Kasumi-1 (cell line): ENCODE measurements at places on chromosomes 6 and 20.
A peak's percentile ranks its signal among the peaks of the same experiment; 100 is the strongest.

- DNase-seq = no peak
These were observed 62.3 kb downstream of the TRMT11 start for GRCh38 chr6:126048635-126049034.

DNA sequence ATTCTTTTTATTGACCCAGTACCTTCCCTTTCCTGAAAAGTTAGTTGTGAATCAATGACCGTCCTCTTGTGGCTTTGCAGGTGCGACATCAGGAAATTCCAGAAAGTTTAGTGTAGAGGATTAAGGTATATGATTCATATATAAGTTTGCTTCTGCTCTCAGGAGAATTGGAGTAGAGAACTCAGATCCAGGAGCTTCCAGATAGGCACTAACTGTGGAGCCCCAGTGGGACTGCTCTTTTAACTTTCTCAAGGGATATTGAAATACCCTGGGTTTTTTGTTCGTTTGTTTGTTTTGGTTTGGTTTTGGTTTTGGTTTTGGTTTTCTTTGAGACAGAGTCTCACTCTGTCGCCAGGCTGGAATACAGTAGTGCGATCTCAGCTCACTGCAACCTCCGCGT lies 9.5 kb downstream of the TAAR2 start:
- DNase-seq = no peak

GRCh38 chr6:169188051-169188470 lies 65.6 kb downstream of the THBS2 start:
- DNase-seq = no peak

- DNase-seq = peak; percentile 81
These were observed 9.5 kb upstream of the PAQR8 start for GRCh38 chr6:52352239-52353018.

DNA sequence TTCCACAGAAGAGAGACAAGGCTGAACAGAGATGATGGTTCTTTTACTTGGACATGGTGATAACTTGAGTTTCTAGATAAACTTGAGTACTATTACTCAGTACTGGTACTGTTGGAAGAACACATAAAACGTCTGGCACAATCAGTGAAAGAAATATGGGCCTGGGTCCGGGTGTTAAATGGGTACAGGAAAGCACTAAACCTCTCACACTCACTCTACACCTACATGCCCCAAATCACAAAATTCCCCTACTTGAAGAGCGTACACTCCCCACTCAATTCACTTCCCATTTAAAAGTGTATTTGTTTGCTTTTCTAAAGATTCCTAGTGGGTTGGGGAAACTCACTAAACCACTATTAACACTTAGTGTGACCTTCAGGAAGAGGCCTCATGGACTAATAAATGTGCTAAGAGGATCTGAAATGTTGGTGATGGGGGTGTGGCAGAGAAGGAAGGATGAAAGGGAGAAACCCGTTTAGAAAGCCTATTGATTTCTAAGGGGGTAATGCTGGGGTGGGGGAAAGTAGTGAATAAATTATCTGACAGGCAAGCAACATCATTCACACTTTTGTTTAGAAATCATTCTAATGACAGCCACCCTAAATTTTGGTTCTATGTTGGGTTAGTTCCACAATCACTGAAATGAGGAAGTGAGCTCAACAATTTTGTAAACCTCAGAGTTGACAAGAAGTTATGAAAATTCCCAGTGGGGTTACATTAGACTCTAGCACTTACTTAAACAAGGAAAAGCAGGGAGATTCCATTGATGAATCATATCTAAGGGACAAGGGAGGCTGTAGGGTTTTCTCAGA lies 222.6 kb upstream of the MARCKS start:
- peak; percentile 38 for DNase-seq

DNA sequence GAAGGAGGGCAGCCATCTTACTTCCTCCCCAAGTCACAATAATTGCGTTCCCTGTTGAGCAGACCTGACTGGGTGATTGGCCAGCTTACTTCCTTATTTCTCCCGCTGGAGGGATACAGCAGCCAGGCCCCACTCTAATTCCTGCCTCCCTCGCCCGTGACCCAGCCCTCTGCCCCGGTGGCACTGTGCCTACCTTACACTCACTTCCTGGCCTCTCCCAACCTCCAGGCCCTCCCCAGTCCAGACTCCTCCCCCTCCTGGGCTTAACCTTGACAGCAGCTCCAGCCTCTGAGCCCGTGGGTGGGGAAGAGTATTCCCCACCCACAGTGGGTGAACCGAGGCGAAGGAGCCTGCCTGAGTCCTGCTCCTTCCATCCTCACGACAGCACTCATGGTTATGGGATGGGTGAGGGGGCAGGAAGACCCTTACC lies 3.0 kb downstream of the BAK1 start:
- DNase-seq = peak; percentile 86

- DNase-seq = peak; percentile 68
These were observed 195.0 kb upstream of the CEP162 start for GRCh38 chr6:84422380-84422968.

GRCh38 chr6:135722679-135723078 lies 128.8 kb upstream of the PDE7B start:
- no peak for DNase-seq
